ENCODE measurements at places on chromosomes 2 and 18.

- DNase-seq: no peak
Observed at GRCh38 chr18:74290794-74291471, 830 bp downstream of the CYB5A start.

- DNase-seq: no peak
Observed at GRCh38 chr2:151975460-151976414, 123.1 kb downstream of the CACNB4 start.

- DNase-seq: no peak
Observed at GRCh38 chr2:121018136-121019061, 266.6 kb downstream of the TFCP2L1 start.

- no peak for DNase-seq
Observed at GRCh38 chr2:64681479-64681967, 27.8 kb upstream of the SERTAD2 start.

DNA sequence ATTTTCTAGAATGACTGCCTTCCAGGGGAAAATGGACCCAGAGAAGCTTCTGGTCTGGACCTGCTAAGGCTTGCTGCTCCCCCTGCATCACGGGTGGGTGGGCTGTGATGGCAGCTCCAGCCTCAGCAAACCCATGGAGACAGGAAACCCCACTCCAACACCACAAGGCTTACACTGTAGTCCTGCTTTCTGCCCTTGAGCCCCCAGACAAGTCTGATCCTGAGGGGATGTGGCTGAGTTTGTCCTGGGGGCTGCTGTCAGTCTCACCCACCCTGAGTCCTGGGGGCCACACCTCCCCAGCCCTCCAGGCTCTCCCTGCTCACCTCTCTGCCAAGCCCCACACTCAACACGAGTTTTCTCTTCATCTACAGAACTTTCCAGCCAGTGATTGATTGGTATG lies 279.4 kb downstream of the EIPR1 start:
- no peak for DNase-seq

- DNase-seq: no peak
Observed at GRCh38 chr2:127129937-127130336, 23.0 kb upstream of the BIN1 start.

DNA sequence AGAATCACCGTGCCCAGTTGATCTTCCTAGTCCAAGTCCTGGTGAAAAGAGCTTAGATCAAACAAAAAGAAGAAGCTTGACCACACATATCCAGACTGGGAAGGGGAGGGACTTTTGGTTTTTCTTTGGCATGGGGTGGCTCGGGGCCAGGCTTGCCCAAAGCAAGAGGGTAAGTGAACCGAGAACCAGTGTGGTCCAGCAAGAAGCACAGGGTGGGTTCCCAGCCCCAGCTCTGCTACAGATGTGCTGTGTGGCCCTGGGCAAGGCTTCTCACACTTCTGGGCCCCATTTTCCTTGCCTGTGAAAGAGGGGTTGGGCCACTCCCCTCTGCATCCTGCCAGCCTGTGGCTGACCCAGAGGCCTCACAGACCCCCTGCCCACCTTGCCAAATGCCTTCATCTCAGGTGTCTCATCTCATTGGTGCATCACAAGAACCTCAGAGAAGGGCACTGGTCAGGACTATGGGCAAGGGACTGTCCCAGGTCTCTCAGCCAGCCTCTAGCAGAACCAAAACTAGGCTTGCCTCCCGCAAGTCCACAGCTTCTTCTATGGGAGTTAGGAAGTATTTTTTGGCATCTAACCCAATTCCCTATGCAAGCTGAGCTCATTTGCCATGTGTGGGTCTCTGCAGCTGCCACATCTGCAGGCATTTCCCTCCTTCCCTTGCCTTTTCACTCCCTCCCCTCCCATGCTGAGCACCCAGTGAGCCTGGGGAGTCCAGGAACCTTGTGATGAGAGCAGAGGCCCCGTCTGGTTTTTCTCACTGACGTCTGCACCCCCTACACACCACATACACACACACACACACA lies 6.9 kb downstream of the ATP6V1B1 start:
- DNase-seq: no peak

- DNase-seq: no peak
Observed at GRCh38 chr2:97720746-97721145, 7.4 kb downstream of the ZAP70 start.

DNA sequence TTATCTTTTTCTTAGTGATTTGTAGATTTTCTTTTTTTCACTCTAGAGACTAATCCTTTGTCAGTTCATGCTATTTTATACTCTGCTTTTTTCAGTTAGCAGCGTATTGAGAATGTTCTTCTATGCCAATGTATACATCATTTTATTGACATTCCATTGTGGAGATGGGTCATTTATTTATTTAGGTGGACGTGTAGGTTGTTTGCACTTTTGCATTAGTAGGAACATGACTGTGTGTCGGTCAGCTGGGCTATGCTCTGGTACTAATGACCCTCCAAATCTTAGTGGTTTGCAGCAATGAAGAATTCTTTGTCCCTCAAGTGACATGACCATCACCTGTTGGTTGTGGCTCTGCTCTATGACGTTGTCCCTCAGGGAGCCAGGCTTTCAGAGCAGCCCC lies 33.6 kb downstream of the HPCAL1 start:
- DNase-seq: no peak

- no peak for DNase-seq
Observed at GRCh38 chr2:163752267-163752666, 16.5 kb upstream of the FIGN start.

GRCh38 chr2:183215917-183216316 lies 91.7 kb downstream of the NUP35 start:
- no peak for DNase-seq

GRCh38 chr2:56376699-56377665 lies 193.2 kb downstream of the CCDC85A start:
- peak; percentile 25 for DNase-seq

GRCh38 chr2:101987832-101988231 lies 3.9 kb upstream of the IL1R2 start:
- no peak for DNase-seq

DNA sequence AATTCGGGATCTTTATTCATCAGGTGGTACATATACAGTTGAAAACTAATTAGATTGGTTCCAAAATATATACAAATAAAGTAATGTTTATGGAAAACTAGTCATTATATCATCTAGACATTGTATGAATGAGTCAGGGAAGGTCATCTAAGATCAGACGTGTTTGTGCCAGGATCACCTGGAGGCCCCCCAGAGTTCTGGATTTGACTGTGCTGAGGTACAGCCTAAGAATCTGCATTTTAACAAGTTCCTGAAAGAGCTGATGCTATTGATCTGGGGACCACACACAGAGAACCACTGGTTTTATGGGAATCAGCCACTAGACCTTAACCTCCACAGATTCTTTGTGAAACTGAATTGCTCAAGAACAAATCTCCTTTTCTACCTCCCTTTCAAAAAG lies 43.2 kb downstream of the PARD6G start:
- DNase-seq: no peak

DNA sequence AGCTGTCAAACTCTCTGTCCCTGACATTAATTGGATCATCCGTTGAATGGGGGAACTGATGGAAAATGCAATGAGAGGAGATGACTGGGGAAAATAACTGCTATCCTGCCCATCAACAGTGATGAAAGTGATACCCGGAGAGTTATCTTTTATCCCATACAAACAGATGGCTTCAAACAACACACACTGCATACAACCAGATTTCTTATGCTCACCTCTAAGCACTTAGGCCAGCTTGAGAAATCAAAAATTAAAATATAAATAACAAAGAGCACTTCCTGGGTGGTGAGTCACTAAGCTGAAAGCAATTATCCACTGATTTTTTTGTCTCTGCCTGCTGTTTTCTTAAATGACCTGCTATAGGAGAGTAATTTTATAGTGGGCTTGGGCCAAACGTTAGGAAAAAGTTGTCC lies 237.6 kb upstream of the RGPD4 start:
- DNase-seq: no peak

- DNase-seq: no peak
Observed at GRCh38 chr2:239601201-239601851, 200.5 kb upstream of the HDAC4 start.

GRCh38 chr2:18959952-18960717 lies 370.8 kb upstream of the NT5C1B start:
- peak; percentile 61 for DNase-seq

DNA sequence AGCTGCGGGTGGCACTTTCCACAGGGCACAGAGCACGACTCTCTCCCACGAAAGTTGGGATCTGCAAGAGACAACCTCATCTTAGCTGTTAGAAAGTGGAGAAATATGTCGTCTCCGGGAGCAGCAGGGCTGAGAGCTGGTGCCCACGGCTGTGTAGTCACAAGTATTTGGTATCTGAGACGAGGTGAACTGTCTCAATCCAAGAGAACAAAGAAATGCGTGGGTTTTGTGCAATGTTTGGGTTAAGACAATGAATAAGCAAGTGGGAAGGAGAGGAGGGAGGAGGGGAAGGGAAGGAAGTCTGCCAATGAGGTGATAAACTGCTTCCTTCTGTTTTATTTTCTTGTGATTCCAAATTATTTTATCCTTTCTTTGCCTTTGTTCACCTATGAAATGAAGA lies 18.0 kb downstream of the DYTN start:
- no peak for DNase-seq

- DNase-seq: no peak
Observed at GRCh38 chr18:48990481-48991318, 39.9 kb upstream of the SMAD7 start.

- no peak for DNase-seq
Observed at GRCh38 chr2:15299904-15300520, 261.1 kb downstream of the NBAS start.

DNA sequence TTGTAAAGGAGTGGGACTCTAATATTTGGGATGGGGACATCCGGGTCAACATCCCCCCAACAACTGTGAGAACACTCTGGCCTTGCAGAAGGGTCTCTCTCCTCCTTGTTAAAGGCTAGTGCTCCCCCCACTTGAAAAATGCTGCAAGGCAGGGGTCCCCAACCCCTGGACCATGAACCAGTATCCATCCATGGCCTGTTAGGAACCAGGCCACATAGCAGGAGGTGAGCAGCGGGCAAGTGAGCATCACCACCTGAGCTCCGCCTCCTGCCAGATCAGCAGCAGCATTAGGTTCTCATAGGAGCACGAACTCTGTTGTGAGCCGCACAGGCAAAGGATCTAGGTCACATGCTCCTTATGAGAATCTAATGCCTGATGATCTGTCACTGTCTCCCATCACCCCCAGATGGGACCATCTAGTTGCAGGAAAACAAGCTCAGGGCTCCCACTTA lies 243.9 kb upstream of the ID2 start:
- no peak for DNase-seq

DNA sequence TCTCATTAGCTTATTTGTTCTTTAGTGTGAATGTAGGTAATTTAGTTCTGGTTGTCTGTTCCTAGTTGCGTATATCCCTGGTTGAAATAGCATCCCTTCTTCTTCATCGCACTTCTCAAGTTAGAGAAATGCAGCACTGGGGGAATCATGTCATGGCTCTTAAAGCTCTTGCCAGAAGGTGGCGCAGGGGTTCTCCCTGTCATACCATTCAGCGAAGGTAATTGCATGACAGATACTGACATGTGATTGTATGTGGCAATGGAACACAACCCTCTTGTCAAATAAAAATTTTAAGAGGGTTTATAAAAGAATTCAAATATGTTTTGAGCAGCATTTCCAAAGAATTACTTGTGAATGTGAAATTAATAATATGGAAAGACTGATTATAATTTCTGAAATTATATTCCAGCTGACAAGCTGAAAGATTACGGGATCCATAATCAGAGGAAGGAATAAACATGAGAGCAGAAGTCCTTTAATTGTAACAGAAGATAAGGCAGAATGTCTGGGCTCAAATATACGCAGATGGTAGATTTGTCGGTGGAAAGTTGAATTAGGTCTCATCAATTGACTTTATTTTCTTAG lies 411.7 kb downstream of the DSEL start:
- DNase-seq: peak; percentile 32

- no peak for DNase-seq
Observed at GRCh38 chr2:68319398-68320117, at the start of gene CNRIP1. TSS of gene CNRIP1 (minus strand) at chr2:68319949. CDS start at chr2:68319400, 549 bp downstream.

GRCh38 chr2:234863043-234863934 lies 88.5 kb upstream of the SH3BP4 start:
- DNase-seq: no peak

DNA sequence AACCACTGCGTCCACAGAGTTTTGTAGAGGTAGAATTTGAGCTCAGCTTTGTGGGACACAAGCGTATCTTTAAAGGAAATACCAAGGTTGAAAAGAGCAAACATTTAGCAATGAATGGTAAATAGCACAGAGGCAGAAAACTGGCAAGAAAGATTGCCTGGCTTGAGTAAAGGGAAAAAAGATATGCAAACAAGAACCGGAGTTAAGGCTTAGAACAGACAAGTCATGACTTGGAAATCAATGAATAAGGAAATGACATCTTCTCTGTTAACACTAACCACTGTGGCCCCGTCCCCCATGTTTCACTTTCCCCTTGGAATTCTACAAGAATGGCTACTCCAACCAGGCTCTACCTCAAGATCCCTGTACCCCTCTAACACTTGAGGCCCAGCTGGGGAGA lies 3.8 kb downstream of the STAM2 start:
- DNase-seq: no peak

DNA sequence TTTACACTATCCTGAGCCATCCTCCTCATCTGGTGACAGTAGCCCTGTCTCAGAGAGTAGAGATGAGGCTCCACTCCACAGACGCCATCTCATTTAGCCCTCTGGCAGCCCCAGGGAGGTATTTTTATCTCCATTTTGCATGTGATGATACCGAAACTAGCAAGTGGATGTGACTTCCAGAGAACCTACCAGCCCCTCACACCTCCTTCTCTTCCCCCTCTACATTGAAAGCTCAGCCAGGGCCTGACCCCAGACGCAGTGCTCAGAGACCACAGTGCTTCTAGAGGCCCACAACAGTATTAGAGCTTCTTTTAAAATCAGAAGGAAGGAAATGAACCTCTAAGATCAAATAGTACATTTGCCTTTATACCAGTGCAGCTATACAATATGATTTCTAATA lies 8.3 kb downstream of the GYPC start:
- no peak for DNase-seq

DNA sequence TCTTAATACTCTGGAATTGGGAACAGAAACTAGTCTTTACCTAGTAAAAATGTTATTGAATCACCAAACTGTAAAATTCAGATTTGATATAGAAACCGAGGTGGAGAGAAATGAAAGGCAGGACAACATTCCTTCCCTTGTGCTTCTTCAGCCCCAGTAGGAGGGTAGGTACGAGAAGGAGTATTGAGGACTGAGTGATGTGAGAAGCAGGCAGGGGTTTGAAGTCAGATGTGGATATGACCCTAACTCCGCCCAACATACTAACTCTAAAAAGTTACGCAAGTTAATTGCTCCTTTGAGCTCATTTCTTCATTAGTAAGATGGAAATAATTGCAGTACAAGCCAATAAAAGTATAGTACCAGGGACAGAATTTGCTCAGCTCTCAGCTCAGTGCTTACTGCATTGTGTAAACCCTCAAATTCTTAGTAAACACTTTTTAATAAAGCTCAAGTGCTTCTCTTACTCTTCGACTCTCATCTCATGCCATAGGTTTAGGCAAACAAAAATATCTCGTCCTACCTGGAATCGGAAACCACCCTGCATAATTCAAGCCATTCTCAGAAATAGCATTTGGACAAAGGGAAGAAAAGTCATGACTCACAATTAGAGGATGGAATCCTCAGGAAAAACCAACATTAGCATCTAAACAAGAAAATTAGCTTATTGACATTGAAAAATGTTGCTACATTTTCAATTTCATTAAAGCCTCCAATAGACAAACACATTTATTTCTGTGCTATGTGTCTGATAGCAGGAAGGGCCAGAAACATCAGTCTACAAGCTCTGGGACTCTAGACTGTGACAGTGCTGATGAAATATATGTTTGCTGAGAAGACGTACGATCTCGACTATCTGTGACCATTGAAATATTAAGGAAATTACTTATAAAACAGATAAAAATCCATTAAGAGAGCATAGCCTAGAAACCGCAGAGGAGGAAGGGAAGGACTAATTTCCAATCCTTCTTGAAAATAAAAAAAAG lies 161.3 kb downstream of the HNMT start:
- DNase-seq: no peak

- DNase-seq: no peak
Observed at GRCh38 chr2:60560734-60561644, 7.5 kb upstream of the BCL11A start.

Measured in HS-5 (cell line).